Mesothelial cell of epicardium (in vitro differentiated cells): ENCODE measurements at places on chromosomes 2 and 18. TPM values are rescaled to one million over a fixed set of nuclear protein-coding genes. Genes with fewer than 3 reads are reported as not detected.
A peak's percentile ranks its signal among the peaks of the same experiment; 100 is the strongest.

DNA sequence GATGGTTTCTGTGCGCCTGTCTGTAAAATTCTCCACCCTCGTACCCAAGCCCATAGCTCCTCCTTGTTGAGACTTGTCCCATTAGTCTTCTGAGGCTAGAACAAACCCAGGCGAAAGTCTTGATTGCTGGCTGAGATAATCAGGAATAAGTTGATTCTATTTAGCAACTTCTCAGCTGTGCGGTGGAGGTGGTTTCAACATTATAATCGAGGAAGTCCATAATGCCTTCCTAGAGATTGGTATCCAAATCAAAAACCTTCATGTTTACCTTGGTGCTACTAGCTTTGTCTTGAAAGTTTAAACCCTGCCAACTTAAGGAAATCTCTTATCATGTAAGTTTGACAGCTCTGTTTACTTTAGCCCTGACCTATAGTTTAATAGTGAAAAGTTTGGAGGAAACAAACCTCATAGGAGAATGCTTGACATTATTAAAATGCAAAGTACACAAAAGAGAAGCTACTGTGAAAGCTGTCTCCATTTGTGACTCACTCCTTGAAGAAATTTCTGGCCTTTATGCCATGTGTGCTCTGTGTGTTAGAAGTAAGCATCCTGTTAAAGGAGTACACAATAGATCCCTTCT is 36.6 kb upstream of the DSC1 start:
- no peaks in the 10 kb centered on the region for H3K36me3 ChIP-seq
- no peaks in the 10 kb centered on the region for H3K27me3 ChIP-seq
- H3K4me1 ChIP-seq = peaks cover 70% of the 10 kb centered on the region
- no peak overlapping the region for H3K4me3 ChIP-seq
- H3K27ac ChIP-seq = peak overlapping the region; percentile 61
- DNase-seq = no peak

GRCh38 chr2:230949966-230950873 is 25.2 kb upstream of the GPR55 start:
- no peak overlapping the region for H3K27ac ChIP-seq
- no peak overlapping the region for H3K4me3 ChIP-seq
- no peak for DNase-seq
- H3K4me1 ChIP-seq = no peaks in the 10 kb centered on the region

DNA sequence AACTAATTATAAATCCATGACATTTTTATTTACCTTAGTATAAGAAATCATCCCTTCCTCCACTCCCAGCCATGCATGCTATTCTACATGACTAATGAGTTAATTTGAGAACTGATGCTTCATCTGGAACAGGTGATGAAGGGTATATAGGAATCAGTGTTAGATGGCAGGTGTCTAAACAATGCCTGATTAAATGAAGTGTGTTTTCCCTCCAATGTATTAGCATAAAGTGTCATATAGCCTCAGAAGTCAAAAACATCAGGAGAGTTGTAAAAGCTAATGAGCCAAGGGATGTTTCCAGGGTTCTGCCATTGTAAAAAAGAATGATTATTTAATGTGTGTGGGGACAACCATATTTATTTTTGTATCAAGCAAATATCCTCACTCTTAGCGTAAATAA is 913.8 kb downstream of the DCC start:
- no peak for DNase-seq
- no peaks in the 10 kb centered on the region for H3K27me3 ChIP-seq
- H3K36me3 ChIP-seq = no peaks in the 10 kb centered on the region

- H3K36me3 ChIP-seq = no peaks in the 10 kb centered on the region
- no peak overlapping the region for H3K4me3 ChIP-seq
- no peak for DNase-seq
- H3K27ac ChIP-seq = no peak overlapping the region
- no peaks in the 10 kb centered on the region for H3K4me1 ChIP-seq
- peaks cover 4% of the 10 kb centered on the region for H3K27me3 ChIP-seq
These were observed 207.3 kb downstream of the HAUS1 start for GRCh38 chr18:46311491-46311890.

GRCh38 chr2:7672027-7672684 is 754.9 kb downstream of the RNF144A start:
- no peaks in the 10 kb centered on the region for H3K36me3 ChIP-seq
- H3K27ac ChIP-seq = no peak overlapping the region
- no peak overlapping the region for H3K4me3 ChIP-seq
- H3K27me3 ChIP-seq = no peaks in the 10 kb centered on the region
- H3K4me1 ChIP-seq = no peaks in the 10 kb centered on the region

- H3K27ac ChIP-seq = no peak overlapping the region
- no peak overlapping the region for H3K4me3 ChIP-seq
- no peaks in the 10 kb centered on the region for H3K27me3 ChIP-seq
These were observed 17.2 kb downstream of the KCTD18 start for GRCh38 chr2:200492656-200493055.

- H3K27ac ChIP-seq = no peak overlapping the region
- H3K4me1 ChIP-seq = no peaks in the 10 kb centered on the region
- peaks cover 2% of the 10 kb centered on the region for H3K27me3 ChIP-seq
- no peak overlapping the region for H3K4me3 ChIP-seq
- H3K36me3 ChIP-seq = peaks cover 2% of the 10 kb centered on the region
These were observed 259.7 kb downstream of the PDE11A start for GRCh38 chr2:177812713-177813396.

- H3K27ac ChIP-seq = no peak overlapping the region
- H3K27me3 ChIP-seq = peaks cover 6% of the 10 kb centered on the region
- no peak for DNase-seq
- no peak overlapping the region for H3K4me3 ChIP-seq
These were observed 40.4 kb upstream of the PDCL3 start for GRCh38 chr2:100522430-100522829.

DNA sequence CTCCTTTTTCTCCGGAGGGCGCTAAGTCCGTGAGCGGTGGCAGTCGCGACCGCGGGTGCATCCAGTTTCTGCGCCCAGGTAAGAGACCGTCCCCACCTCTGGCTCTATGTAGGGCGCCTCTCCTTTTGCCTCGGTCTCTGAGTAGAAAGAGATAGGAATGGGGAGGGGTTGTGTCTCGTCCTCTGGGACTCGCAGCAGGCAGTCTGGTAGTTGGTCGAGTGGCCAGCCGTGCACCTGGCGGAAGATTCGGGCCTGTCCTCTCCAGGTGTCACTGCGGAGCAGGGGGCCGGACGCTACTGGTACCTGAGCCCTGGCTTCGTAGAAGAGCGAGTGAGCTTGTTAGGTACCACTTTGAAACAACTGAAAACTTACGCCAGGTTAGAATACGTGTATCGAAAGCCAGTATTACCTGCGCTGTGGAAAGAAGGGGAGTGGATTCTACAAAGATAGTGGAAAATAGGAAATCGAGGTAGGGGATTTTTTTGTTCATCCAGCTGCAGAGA is 403 bp downstream of the MAP2 start:
- peak overlapping the region; percentile 55 for H3K27ac ChIP-seq
- H3K36me3 ChIP-seq = no peaks in the 10 kb centered on the region
- no peak for DNase-seq

GRCh38 chr18:27931535-27931934 is 245.4 kb downstream of the CDH2 start:
- DNase-seq = no peak
- peaks cover 6% of the 10 kb centered on the region for H3K36me3 ChIP-seq
- H3K4me1 ChIP-seq = no peaks in the 10 kb centered on the region

- no peak overlapping the region for H3K27ac ChIP-seq
- H3K27me3 ChIP-seq = no peaks in the 10 kb centered on the region
These were observed 420.1 kb upstream of the ACVR2A start for GRCh38 chr2:147424766-147425165.

DNA sequence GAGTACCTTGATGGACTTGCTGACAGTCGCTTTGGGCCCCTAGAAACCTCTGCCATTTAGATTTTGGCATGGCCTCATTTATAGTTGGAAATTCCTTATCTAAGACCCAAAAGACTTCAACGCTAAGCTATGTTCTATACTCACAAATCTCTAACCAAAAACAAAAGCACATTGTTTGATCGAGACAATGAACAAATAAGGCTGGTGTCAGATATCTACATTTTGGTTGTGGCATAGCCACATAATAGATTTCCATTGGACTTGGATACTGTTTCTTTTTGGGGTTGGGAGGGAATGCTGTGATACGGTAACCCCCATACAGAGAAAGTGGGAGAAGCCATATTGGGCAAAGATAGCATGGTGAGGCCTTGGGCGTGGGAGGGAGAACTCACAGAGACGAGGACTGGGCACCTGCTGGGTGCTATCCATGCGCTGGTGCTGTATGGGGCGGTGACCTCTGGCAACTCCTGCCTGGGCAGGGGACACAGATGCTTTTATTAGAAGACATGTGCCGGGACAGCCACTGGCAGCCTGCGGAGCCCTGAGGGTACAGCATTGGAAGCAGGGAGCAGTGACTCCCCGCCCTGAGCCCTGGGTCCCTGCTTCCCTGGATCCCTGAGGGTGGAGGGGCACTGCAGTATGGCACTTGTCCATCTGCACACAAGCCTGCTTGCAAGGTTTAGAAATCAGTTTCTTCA is 97.1 kb downstream of the ASAP2 start:
- H3K27ac ChIP-seq = no peak overlapping the region
- no peak for DNase-seq
- H3K36me3 ChIP-seq = no peaks in the 10 kb centered on the region
- peaks cover 12% of the 10 kb centered on the region for H3K4me1 ChIP-seq

DNA sequence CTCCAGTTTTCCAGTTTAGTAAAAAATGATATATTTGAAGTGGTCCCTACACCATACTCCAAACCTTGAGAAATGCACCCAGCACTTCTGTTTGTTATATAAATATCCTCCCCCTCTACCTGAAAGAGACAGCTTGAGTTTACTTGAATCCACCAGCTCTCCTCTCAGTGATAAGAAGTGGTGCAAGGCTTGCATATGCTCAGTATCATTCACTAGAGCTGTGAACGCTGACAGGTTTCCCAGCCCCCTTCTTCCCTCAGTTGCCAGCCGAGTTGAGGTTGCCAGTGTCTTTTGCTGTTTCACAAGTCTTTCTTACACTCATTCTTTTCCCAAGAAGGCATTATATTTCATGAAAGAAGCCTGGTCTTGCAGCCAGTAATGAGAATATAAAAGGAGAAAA is 880.0 kb downstream of the LRRTM4 start:
- H3K27ac ChIP-seq = no peak overlapping the region
- no peak for DNase-seq

- H3K4me3 ChIP-seq = no peak overlapping the region
- H3K4me1 ChIP-seq = no peaks in the 10 kb centered on the region
- no peaks in the 10 kb centered on the region for H3K36me3 ChIP-seq
- H3K27me3 ChIP-seq = no peaks in the 10 kb centered on the region
- DNase-seq = no peak
These were observed 541.1 kb downstream of the SATB2 start for GRCh38 chr2:198916548-198917080.

DNA sequence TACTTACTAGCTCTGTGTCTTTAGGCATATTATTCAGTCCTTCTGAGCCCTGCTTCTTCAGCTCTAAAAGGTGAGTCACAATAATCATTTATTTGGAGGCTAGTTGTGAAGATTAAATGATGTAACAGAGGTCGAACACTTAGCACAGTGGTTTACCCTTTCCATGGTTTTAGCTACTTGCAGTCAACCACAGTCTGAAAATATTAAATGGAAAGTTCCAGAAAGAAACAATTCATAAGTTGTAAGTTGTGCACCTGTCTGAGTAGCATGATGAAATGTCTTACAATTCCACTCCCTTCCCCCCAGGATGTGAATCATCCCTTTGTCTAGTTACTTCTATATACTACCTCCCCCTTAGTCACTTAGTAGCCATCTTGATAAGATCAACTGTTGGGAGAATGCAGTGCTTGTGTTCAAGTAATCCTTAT is 217.6 kb upstream of the THUMPD2 start:
- no peaks in the 10 kb centered on the region for H3K36me3 ChIP-seq
- H3K4me1 ChIP-seq = peaks cover 22% of the 10 kb centered on the region
- H3K4me3 ChIP-seq = no peak overlapping the region
- H3K27ac ChIP-seq = no peak overlapping the region
- DNase-seq = no peak
- no peaks in the 10 kb centered on the region for H3K27me3 ChIP-seq

DNA sequence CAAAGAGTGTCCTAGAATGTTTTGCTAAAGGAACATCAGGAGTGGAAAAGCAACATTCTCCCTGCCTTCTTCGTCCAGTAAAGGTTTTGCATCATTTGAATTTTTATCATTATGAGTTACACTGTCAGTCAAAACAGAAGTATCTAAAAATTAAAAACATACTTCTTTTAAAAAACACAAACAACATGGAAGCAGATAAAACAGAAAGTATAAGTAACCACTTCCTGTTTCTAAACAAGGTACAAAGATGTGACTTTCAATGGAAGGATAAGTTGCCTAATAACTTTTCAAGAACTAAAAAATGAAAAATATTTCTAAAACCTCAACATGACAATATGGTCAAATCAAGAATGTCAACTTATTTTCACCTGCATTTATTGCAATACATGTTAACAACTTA is 158.2 kb downstream of the STK39 start:
- no peak overlapping the region for H3K27ac ChIP-seq
- no peak for DNase-seq
- H3K4me3 ChIP-seq = no peak overlapping the region
- H3K4me1 ChIP-seq = peaks cover 7% of the 10 kb centered on the region

DNA sequence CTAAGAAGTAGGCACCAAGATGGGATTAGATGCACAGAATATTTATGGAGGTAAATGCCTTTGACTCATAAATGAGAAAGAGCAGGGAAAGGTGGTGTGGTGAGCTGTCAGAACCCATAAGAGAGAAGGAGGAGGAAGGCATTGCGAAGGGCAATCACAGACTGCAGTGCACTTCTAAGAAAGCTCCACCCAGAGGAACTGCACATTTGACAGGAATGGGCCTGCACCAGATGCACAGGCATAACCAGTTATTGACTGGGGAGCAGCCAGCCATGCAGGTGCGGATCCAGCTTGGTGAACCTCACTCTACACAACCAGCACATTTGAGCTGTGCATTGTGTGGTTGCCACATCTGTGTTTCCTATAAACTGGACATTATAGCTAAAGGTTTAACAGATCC is 62.2 kb upstream of the L3MBTL4 start:
- no peaks in the 10 kb centered on the region for H3K4me1 ChIP-seq
- no peak overlapping the region for H3K27ac ChIP-seq
- H3K27me3 ChIP-seq = no peaks in the 10 kb centered on the region
- no peak overlapping the region for H3K4me3 ChIP-seq

DNA sequence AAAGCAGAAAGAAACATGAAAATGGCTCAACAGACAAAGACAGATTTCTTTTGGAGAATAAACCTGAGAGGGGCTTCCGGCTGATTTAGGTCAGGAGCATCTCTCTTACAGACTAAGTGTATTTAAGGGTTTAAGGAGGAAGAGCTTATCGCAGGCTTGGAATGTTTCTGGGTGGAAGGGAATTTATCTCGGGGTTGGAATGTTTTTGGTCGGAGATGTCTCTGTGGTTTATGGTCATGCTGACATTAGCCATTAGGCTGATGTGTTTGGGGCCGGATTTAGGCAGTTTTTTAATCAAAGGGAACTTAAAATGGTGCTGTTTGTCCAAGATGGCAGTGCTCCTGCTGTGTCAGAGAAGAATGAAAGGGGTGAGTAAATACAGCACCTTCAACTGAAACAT is 14.4 kb upstream of the PSMA8 start:
- H3K4me1 ChIP-seq = no peaks in the 10 kb centered on the region
- DNase-seq = no peak
- no peaks in the 10 kb centered on the region for H3K27me3 ChIP-seq
- no peak overlapping the region for H3K27ac ChIP-seq
- H3K4me3 ChIP-seq = no peak overlapping the region
- no peaks in the 10 kb centered on the region for H3K36me3 ChIP-seq

The C18orf54 gene
- 5.9 to 6.5 TPM (median 6.2 TPM) in 3 replicates for total RNA-seq

The RAMP1 gene
- 2.0 to 2.1 TPM (median 2.0 TPM) in 3 replicates for total RNA-seq

The RUFY4 gene
- total RNA-seq = not detected in 3 replicates

The AFF3 gene
- total RNA-seq = 14.4 to 15.6 TPM (median 14.7 TPM) in 3 replicates

The OSBPL1A gene
- total RNA-seq = 36.1 to 39.7 TPM (median 37.5 TPM) in 3 replicates
